NCI-H2081 treated with DMSO at 0.1 percent for 48 hours (cell line): ENCODE measurements at places on chromosomes 6 and 20.

DNA sequence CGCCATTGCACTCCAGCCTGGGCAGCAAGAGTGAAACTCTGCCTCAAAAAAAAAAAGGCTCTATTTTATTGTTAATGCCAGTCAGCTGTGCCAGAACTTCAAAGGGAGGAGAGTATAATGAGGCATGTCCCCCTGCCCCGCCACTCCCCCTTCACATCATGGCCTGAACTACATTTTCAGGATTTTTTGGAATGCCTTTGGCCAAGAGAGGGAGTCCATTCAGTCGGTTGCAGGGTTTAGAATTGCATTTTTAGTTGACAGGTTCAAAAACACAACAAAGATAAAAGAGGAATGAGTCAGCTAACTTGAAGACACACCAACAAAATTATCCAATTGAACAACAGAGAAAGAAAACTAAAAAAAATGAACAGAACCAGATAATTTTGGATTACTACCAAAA is 59.1 kb downstream of the CEP43 start:
- DNase-seq: no peak

- no peak for DNase-seq
Measured at GRCh38 chr20:47167846-47168245, 188.7 kb downstream of the ZMYND8 start.

DNA sequence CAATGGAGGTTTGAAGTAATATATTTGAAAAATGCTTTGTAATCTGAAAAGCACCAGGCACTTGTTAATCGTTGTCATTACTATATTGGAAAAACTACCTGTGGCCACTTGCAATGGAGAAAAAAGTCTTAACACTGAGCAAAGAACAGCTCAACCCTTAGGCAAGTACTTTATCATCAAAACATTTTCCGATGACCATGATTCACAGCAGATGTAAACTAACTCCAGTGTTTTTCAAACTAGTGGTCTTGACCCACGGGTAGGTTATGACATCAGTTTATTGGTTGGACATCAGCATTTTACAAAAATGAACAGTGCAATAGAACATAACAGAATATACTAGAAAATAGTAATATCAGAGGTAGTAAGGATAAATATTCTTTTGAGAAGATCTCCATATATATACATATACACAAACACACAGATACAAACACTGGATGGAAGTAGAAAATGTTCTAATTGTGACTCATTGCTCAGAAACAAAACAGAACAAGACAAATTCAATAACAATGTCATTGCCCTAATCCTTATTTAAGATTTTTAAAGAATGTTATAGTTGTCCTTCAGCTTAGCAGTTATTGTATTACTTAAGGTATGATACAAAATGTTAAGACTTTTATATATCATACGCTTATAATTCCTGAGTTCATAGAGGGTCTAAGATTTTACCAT is 123.0 kb downstream of the PLCB1 start:
- DNase-seq: no peak

DNA sequence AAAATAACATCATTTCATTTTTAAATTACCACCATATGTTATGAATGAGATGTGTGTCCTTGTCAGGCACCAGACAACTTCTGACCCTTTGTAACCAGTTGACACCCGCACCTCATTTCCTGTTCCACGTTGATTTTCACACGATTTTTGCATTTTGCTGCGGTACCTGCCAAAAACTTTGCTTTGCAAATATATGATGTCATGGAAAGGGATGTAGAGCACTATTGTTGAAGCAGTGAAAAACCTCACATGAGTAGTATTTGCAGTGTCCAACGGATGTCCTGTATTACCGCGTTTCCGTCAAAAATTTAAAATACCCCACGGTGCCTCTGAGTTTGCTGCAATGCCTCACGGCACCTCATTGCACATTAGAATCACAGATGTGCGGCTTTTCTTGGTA is 115.6 kb downstream of the MTHFD1L start:
- DNase-seq: no peak

- DNase-seq: no peak
Measured at GRCh38 chr20:49534255-49534712, 33.7 kb downstream of the PTGIS start.

DNA sequence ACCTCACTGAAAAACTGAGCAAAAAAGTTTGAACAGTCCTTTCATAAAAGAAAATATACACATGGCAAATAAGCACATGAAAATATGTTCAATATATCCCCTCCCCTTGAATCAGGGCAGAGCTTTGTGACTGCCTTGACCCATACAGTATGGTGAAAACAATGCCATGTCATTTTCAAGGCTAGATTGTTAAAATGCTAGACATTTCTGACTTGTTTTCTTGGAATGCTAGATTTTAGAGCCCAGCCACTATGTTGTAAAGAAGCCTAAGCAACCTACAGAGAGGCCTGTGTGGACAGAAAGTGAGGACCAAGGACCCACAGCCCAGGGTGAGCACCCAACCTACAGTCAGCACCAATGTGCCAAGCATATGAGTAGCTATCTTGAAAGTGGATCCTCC is 17.1 kb upstream of the ASF1A start:
- DNase-seq: no peak

DNA sequence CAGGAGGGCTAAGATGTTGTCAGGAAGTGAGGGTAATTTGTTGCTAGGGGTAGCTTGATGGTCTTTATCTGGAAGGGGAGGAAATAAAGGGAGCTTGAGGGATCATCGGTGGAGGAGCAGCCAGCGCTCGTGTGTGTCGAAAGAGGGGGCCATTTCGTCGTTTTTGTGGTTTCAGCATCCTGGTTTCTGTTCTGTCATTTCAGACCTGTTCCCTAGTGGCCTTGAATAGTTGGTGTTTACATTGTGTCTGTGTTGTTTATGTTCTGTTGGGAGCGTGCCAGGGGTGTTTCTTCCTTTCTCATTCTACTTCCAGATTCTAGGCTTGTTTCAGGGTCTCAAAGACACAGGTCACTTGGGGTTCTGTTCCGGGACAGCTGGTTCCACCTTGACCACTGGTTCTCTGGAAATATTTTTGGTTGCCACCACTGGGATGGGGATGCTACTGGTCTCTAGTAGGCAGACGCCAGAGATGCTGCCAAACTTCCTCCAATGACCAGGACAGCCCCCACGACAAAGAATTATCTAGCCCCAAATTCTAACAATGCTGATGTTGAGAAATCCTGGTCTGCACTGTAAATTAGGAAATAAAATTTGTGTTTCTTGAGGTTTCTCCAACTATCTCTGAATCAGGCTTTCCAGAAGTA is 113.9 kb upstream of the NAA20 start:
- no peak for DNase-seq

DNA sequence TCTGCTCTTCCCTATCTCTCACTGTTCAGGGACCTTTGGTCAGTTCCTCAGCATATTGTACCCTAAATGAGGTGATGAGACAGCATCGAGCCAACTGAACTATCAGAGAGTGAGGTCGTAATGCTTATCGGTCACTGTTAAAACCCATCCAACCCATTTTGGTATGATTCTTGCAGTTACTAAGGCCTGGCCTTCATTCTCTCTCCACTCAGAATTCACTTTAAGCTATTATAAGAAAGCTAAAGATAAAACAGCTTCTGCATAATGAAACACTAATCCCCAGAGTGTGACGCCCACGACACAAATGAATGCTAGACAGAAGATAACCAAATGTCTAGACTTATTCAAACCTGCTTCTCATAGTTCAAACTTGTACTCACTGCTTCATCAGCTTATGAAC is 175.8 kb downstream of the GMPR start:
- DNase-seq: no peak
